LHCN-M2 (cell line): ENCODE measurements at places on chromosomes 13 and 19. TPM values are rescaled to one million over a fixed set of nuclear protein-coding genes. Genes with fewer than 3 reads are reported as not detected.
A peak's percentile ranks its signal among the peaks of the same experiment; 100 is the strongest.

ICAM5 gene
- total RNA-seq = 4.0 and 8.0 TPM in 2 replicates

RXFP2 gene
- not detected in 2 replicates for total RNA-seq

DNA sequence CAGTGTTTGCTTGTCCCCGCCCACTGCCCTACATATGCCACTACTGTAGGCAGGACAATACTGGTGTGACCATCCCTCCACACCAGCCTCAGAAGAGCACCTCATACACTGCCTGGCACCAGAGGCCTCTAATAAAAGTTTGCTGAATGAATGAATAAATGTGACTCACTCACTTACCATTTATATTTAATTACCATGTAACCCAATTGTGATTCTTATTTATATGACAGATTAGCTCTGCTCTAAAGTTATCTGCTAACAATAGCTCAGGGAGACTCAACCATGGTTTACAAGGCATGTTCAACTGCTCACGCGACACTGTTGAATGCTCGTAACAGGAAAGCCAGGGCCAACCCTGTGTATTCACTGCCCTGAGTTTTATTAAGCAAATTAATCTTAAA is 66.0 kb upstream of the DOCK9 start:
- DNase-seq = no peak

MEDAG gene
- total RNA-seq = 11.1 and 11.9 TPM in 2 replicates

GRCh38 chr19:47098608-47099007 is 15.0 kb downstream of the ZC3H4 start:
- no peak for DNase-seq

GRCh38 chr13:42123600-42123999 is 75.2 kb downstream of the DGKH start:
- no peak for DNase-seq

DNA sequence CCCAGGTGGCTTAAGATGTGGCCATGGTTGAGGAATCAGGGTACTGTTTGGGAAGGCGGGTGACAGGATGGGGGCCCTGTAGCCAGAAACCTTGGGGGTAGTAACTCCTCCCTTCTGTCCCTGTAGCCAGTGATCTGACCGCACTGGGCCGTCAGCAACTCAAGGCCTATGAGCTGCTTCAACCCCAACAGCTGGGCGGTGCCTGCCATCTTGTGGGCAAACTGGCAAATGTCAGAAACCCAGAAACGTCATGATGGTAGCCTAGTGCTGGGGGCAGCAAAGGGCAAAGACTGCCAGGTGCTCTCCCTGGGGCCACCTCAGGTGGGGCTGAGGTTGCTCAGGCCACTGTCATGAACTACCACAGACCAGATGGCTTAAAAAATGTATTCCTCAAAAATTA is 3.5 kb downstream of the COPE start:
- DNase-seq = peak; percentile 45

GRCh38 chr13:77779552-77780272 is 82.2 kb downstream of the SLAIN1 start:
- DNase-seq = peak; percentile 58

DNA sequence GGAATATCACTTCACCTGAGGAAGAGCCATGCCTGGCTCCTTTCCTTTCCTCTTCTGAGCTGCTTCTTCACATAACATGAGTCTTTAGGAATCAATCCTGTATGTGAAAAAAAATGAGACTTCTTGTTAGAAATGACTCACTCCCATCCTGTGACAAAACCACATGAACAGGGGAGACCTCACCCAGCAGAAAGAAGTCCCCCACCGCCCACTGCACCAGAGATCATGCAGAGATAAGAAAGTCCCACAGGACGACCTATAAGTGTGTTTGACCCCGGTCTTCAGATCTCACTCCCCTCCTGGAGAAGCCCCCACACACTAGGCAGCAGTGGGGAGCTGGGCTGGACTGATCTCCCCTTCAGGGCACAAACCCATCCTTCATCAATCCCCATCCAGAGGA is 7.8 kb downstream of the ZNF600 start:
- no peak for DNase-seq
